ENCODE measurements at places on chromosomes 1 and 21. TPM values are rescaled to one million over a fixed set of nuclear protein-coding genes. Genes with fewer than 3 reads are reported as not detected.

GRCh38 chr1:72140222-72140621 lies 142.1 kb downstream of the NEGR1 start:
- no peaks in the 10 kb centered on the region for H3K4me1 ChIP-seq
- H3K27ac ChIP-seq, result no peak overlapping the region
- no peak overlapping the region for H3K4me3 ChIP-seq
- no peaks in the 10 kb centered on the region for H3K36me3 ChIP-seq
- no peaks in the 10 kb centered on the region for H3K27me3 ChIP-seq
- DNase-seq, result no peak

- no peak for DNase-seq
- no peak overlapping the region for H3K4me3 ChIP-seq
- H3K36me3 ChIP-seq, result no peaks in the 10 kb centered on the region
- H3K4me1 ChIP-seq, result peaks cover 49% of the 10 kb centered on the region
Measured at GRCh38 chr1:197771904-197772556, 3.2 kb downstream of the DENND1B start.

GRCh38 chr1:32242341-32242851 lies 4.6 kb upstream of the FAM167B start:
- H3K4me1 ChIP-seq, result peaks cover 40% of the 10 kb centered on the region
- H3K27ac ChIP-seq, result peak overlapping the region; percentile 85
- H3K27me3 ChIP-seq, result no peaks in the 10 kb centered on the region
- DNase-seq, result no peak
- no peak overlapping the region for H3K4me3 ChIP-seq
- no peaks in the 10 kb centered on the region for H3K36me3 ChIP-seq

GRCh38 chr21:44431300-44431699 lies 24.0 kb upstream of the LRRC3 start:
- H3K4me3 ChIP-seq, result no peak overlapping the region
- H3K27ac ChIP-seq, result no peak overlapping the region
- no peaks in the 10 kb centered on the region for H3K4me1 ChIP-seq
- peaks cover 23% of the 10 kb centered on the region for H3K27me3 ChIP-seq
- no peak for DNase-seq

DNA sequence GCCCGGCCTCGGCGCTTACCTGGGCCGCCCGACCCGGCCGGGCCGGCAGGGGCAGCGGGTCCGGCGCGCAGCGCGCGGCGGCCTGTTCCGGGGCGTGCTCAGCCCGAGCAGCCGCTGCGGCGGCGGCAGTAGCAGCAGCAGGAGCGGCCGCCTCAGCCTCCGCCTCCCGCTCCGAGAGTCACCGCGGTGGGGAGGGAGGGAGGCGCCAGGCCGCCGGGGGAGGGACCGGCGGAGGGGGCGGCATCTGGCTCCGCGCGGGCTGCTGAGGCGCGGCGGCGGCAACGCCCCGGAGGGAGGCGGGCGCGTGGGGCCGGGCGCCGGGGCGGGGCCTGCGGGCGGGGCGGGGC lies at the start of gene CTNNBIP1:
TSS of gene CTNNBIP1 (minus strand) at position 194 of the 347 bp plus-strand sequence. CDS start 38,205 bp downstream, outside the sequence.
- H3K36me3 ChIP-seq, result no peaks in the 10 kb centered on the region
- peak within 1 kb of the TSS; percentile 90 for H3K4me3 ChIP-seq
- H3K4me1 ChIP-seq, result peaks cover 24% of the 10 kb centered on the region
- H3K27ac ChIP-seq, result peak within 1 kb of the TSS; percentile 94
- H3K27me3 ChIP-seq, result no peaks in the 10 kb centered on the region

GRCh38 chr1:59146651-59147358 lies 150.1 kb upstream of the FGGY start:
- no peak for DNase-seq
- H3K4me3 ChIP-seq, result peak overlapping the region; percentile 60
- H3K36me3 ChIP-seq, result no peaks in the 10 kb centered on the region

- H3K27me3 ChIP-seq, result no peaks in the 10 kb centered on the region
- no peak overlapping the region for H3K27ac ChIP-seq
- DNase-seq, result no peak
- no peaks in the 10 kb centered on the region for H3K4me1 ChIP-seq
Measured at GRCh38 chr1:9009438-9010370, 16.5 kb downstream of the SLC2A7 start.

DNA sequence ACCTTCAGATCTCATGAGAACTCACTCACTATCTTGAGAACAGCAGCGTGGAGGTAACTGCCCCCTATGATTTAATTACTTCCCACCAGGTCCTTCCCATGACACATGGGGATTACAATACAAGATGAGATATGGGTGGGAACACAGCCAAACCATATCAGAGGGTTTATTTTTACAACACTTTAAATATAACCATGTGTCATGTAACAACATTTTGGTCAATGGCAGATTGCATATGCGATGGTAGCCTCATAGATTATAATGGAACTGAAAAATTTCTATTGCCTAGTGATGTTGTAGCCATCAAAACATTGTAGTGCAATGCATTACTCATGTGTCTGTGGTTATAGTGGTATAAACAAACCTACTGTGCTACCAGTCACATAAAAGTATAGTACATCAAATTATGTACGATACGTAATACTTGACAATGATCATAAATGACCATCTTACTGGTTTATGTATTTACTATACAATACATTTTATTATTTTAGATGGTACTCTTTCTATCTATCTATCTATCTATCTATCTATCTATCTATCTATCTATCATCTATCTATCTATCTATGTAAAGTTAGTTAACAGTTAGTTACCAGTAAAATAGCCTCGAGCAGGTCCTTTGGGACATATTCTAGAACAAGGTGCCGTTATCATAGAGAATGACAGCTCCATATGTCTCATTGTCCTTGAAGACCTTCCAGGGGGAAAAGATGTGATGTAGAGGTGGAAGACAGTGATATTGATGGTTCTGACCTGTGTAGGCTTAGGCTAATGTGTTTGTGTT lies 12.6 kb upstream of the S100B start:
- H3K27me3 ChIP-seq, result no peaks in the 10 kb centered on the region
- no peaks in the 10 kb centered on the region for H3K4me1 ChIP-seq
- no peak overlapping the region for H3K4me3 ChIP-seq
- H3K27ac ChIP-seq, result no peak overlapping the region
- no peak for DNase-seq

GRCh38 chr1:71044833-71045232 lies 2.8 kb downstream of the PTGER3 start:
- peak overlapping the region; percentile 36 for H3K4me3 ChIP-seq
- peaks cover 30% of the 10 kb centered on the region for H3K4me1 ChIP-seq
- H3K27ac ChIP-seq, result no peak overlapping the region
- DNase-seq, result no peak
- H3K27me3 ChIP-seq, result peaks cover 27% of the 10 kb centered on the region

DNA sequence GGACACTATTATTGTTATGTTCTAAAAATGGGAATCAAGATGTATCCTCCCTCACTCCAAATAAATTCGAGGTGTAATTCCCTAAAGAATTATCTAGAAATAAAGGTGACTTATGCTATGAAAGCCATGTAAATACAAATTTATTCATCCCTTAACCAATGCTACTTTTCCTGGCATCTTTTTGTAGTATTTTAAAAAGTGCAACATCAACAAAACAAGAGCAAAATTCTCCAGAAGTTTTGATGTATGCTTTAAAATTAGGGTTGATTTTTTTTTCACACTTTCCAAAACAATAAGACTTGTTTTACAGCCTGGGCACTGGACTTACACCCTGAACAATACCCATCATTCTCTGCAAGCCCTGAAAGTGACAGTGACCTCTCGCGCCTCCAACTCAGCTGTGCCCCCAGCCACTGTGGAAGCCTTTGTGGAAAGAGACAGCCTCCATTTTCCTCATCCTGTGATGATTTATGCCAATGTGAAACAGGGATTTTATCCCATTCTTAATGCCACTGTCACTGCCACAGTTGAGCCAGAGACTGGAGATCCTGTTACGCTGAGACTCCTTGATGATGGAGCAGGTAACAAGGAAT lies 21.4 kb upstream of the CLCA1 start:
- H3K36me3 ChIP-seq, result no peaks in the 10 kb centered on the region
- H3K27me3 ChIP-seq, result no peaks in the 10 kb centered on the region
- no peak for DNase-seq
- H3K4me1 ChIP-seq, result no peaks in the 10 kb centered on the region
- H3K27ac ChIP-seq, result no peak overlapping the region
- no peak overlapping the region for H3K4me3 ChIP-seq

- no peaks in the 10 kb centered on the region for H3K27me3 ChIP-seq
- DNase-seq, result no peak
Measured at GRCh38 chr1:93597709-93598108, 83.9 kb downstream of the BCAR3 start.

- no peaks in the 10 kb centered on the region for H3K36me3 ChIP-seq
- H3K27me3 ChIP-seq, result no peaks in the 10 kb centered on the region
- no peak for DNase-seq
- H3K4me1 ChIP-seq, result no peaks in the 10 kb centered on the region
- H3K4me3 ChIP-seq, result no peak overlapping the region
Measured at GRCh38 chr1:219880765-219881457, 47.4 kb downstream of the SLC30A10 start.

GRCh38 chr1:33267468-33268205 lies 11.3 kb downstream of the ZNF362 start:
- H3K27ac ChIP-seq, result peak overlapping the region; percentile 71
- peaks cover 57% of the 10 kb centered on the region for H3K4me1 ChIP-seq
- DNase-seq, result no peak

DNA sequence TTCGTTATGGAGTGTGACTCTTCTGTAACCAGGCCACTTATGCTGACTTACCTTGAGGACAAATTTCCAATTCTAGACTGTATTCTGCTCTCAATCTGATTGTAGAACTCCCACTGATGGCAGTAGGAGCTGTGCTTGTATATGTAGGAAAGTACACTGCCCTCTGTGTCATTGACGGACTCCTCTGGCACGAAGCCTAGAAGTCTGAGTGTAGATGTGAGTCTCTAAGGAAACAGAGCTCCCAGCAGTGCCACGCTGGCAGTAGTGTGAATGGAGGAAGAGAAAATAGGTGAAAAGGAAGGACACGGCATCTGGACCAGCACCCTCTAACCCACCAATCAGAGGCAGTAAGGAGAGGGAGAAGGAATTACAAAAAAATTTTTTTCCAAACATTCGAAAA lies 130.4 kb upstream of the ADGRL2 start:
- H3K4me3 ChIP-seq, result no peak overlapping the region
- peak overlapping the region; percentile 60 for H3K27ac ChIP-seq
- no peaks in the 10 kb centered on the region for H3K36me3 ChIP-seq

DNA sequence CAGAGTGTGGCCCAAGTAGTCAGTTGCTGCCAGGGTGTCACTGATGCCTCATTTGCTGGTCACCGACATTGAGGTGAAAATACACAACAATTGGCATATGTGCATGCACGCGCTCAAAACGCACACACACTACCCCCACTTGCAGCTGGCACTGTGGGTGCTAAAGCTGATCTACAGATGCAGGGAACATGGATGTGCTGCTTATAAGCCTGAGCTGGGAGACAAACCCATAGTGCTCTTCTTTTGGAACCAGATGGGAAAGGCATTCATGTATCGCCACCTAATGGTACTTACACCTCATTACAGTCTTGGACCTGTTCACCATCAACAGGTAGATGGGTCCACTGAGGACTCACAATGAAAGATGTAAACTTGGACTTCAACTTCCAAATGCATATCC lies 70.3 kb upstream of the CAMK1G start:
- H3K36me3 ChIP-seq, result no peaks in the 10 kb centered on the region
- no peaks in the 10 kb centered on the region for H3K27me3 ChIP-seq
- peak; percentile 66 for DNase-seq
- H3K27ac ChIP-seq, result no peak overlapping the region

DNA sequence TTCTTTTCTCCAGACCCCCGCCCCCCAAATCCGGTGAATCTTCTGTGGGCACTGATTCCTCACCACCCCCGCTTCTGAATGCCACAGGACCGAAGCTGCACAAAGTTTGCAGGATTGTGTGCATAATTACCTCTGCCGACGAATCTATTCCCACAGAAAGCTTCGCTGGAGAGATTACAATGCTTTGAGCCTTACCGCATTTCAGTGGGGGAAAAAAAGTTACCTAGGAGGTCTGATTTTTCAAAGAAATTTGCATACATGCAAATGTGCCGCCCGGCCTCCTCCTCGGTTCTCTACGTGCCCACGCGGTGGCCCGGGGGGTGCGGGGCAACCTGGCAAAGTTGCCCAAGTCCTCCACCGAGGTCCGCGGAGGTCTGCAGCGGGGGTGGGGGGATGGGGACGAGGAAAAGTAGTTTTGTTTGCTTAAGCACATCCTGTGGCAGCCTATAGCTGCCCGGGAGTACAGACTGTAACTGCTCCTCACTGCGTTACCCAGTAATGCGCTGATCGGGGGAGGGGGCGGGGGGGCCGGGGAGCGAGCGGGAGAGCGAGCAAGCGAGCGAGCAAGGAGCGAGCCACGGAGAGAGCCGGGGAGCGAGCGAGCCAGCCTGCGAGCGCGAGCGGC lies 563 bp upstream of the NFIA start:
- H3K27ac ChIP-seq, result peak overlapping the region; percentile 97
- peaks cover 36% of the 10 kb centered on the region for H3K4me1 ChIP-seq
- no peaks in the 10 kb centered on the region for H3K36me3 ChIP-seq
- H3K27me3 ChIP-seq, result no peaks in the 10 kb centered on the region
- H3K4me3 ChIP-seq, result peak overlapping the region; percentile 71

DNA sequence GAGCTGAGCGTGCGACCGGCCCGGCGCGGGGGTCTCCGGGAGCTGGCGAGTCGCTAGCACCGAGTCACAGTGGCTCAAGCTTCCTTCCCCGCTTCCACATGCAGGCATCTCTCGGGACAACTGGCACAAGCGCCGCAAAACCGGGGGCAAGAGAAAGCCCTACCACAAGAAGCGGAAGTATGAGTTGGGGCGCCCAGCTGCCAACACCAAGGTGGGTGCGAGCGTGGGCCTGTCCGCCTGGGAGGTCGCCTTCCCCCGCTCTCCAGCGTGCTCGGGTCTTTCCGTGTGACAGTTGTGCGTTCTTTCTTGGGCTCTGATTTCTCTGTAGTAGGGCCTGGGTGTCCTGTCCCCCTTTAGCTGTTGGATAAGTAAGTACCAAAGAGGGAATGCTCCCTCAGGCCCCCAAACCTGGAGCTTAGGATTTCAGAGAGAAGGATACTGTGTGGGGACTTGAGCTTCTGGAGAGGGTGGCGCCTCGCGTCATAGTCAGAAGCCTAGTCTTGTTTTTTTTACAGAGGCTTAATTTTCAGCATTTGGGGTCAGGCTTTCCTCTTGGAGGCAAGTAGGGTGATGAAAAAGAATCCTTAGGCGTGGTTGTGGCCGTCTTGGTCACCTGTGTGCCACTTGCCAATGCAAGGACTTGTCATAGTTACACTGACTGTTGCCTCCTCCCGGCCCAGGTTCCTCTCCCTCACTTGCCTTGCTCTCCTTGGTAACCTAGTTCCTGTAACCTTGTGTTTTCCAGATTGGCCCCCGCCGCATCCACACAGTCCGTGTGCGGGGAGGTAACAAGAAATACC lies 790 bp downstream of the RPS8 start:
- H3K4me1 ChIP-seq, result peaks cover 38% of the 10 kb centered on the region
- H3K27ac ChIP-seq, result peak overlapping the region; percentile 91
- no peak for DNase-seq
- H3K27me3 ChIP-seq, result no peaks in the 10 kb centered on the region
- H3K36me3 ChIP-seq, result peaks cover 50% of the 10 kb centered on the region

Gene GBP4
- 4.1 TPM for total RNA-seq

Gene ELK4
- 18.7 TPM for total RNA-seq

Gene CADM3
- total RNA-seq, result 24.3 TPM

Gene BTG2
- total RNA-seq, result 656 TPM

Gene SELENBP1
- total RNA-seq, result 88.8 TPM

Gene CALML6
- total RNA-seq, result not detected

Gene PROX1
- total RNA-seq, result 2.0 TPM

Gene SPATA1
- total RNA-seq, result 0.42 TPM

Data from esophagus muscularis mucosa (tissue), 4 donors.